Naive B cell (primary cell): ENCODE measurements at places on chromosomes 13 and 19.

DNA sequence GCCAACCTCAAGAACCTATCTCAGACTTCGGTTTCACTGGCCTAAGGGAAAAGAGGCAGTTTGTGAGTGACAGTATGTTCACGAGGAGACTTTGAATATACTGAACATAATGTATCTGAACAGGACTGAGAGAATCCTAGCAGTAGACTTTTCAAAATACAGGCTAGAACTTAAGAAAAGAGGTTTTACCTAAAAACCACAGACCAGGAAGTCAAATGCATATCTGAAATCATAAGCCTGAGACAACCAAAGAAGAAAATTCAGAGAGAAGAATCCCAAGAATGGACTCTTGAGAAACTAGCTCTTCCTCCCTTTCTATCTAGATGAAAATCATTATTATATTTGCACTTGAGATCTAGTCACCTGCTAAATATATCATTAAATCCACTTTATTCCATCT, 17.6 kb downstream of the MYCBP2 start:
- no peak for DNase-seq

- DNase-seq = no peak
Measured at GRCh38 chr13:40558656-40559055, 107.8 kb downstream of the FOXO1 start.

DNA sequence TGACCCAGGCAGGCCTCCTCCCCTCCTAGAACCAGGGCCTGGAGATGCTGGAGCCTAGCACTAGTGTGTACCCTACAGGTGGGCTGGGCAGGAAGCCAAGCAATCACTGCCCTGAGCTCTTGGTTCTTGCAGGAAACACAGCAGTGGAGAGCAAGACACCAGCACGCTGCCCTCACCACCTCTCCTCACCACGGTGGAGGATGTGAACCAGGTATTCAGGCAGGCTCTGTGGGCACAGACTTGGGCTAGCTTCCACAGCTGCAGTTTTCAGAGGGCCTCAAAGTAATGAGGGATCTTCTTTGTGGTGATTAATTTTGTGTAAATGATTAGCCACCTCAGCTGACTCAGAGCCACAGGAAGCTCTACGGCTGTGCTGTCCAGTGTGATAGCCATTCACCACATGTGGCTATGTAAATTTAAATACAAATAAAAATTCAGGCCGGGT, 13.6 kb upstream of the GPI start:
- DNase-seq = no peak

- no peak for DNase-seq
Measured at GRCh38 chr13:110361365-110361911, 54.4 kb downstream of the COL4A2 start.

DNA sequence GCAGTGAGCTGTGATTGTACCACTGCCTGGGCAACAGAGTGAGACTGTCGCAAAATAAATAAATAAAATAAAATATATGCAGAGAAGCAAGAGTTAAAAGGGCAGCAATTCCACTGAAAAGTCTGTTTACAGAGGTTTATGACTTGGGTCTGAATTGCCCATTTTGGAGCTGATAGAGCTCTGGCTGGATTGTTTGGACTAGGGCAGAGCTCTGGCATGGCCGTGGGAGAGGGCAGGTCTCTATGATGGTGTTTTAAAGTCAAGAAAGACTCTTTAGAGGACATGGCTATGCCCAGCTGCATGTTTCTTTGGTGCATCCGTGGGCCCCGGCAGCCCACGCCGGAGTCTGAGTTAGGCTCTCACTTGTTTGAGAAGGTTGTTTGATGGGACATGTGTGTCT, 64.6 kb upstream of the C1QTNF9 start:
- DNase-seq = no peak

GRCh38 chr13:28049880-28050875, 50.2 kb downstream of the FLT3 start:
- DNase-seq = no peak

DNA sequence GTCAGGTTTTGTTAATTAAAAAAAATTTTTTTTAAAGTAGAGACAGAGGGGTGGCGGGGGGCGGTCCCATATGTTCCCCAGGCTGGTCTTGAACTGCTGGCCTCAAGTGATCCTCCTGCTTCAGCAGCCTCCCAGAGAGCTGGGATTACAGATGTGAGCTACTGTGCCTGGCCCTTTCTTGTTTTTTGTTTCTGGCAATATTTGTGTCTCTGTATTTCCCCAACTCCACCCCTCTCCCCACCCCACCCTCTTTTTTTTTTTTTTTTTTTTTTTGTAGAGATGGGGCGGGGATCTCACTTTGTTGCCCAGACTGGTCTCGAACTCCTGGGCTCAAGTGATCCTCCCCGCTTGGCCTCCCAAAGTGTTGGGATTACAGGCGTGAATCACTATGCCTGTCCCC, 600 bp upstream of the CAPN12 start:
- no peak for DNase-seq

GRCh38 chr13:48369988-48370387, 42.9 kb downstream of the LPAR6 start:
- DNase-seq = no peak

DNA sequence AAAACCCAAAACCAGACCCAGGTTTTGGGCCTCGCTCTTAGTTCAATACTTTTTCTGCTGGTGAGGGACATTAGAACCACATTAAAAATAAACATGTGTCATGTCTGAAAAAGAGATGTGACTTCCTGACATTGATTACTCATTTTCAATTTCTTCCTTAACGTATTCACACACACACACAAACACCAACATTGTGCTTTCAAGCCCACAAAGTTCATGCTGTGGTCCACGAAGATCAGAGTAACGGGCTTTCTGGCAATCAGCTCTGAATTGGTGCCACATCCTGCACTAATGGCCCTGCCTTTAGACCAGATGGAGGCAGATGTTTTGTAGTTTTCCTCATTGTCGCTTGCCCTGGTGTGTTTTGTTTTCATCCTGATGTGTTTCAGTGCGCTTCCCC, 47.9 kb upstream of the POMP start:
- no peak for DNase-seq

GRCh38 chr13:39417131-39417530, 185.9 kb downstream of the LHFPL6 start:
- no peak for DNase-seq

DNA sequence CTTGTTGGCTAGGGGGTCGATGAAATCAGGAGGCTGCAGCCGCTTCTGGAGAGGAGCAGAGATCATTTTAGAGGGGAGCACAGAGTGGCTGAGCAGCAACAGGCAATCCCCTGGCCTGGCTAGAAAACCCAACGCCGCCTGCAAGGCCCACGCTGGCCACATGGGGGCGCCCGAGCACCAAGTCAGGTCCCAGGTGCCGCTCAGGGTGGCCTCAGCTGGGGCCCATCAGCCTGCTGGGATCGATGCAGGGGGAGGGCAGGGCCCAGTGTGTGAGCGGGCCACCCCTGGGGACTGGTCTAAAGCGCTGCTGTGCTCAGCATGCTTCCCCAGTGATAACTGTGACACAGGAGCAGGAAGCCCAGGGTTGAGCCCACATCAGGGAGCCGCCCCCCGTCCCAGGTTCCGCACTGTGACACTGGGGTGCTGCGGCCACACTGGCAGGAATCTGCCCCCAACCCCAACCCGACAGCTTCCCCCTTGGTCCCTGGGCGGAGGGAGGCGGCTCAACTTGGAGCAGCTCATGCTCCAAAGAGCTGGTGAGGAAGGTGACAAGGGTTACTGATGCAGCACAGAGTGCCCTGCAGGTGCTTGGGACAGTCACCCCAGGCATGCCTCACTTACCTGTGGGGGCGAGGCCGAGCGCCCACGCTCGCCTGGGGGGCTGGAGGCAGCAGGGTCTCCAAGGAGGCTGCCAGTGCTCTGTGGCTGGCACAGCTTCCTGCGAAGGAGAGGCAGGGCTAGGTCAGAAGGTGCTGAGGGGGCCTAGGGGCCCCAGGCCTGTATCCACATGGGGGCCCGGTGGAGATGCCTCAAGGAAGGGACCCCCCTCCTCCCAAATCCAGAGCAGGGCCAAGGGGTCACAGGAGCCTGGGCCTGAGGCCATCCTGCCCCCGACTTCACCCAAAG, 13.3 kb upstream of the ISYNA1 start:
- DNase-seq = peak; percentile 84

DNA sequence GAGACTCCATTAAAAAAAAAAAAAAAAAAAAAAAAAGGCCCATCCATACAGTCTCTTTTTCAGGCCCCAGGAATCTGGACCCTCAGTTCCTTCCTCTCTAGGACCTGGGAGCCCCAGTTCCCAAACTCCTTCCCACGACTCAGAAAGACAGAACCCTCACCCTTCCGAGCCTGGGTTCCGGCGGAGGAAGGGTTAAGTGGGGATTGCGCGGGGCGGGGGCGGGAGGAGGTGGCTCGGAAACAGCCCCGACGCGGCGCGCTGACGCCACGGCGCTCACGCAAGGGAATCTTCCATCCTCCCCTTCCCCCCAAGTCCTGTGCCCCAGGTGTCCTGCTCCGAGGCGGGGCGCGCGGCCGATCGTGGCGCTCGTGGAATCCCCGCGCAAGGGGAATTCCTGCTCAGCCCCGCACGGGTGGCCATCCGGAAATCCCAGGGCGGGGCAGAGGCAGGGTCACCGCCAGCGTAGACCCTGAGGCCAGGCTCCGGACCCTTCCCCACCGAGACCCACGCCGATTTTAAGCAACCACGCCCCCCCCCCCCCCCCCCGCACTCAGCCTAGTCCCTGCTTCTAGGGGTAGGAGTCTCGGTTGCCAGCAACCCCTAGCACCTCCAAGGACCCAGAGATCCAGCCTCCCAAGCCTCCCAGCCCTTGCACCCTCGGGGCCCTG, 659 bp downstream of the NFKBID start:
- DNase-seq = peak; percentile 98
